DMS79 (cell line): ENCODE measurements at places on chromosomes 3 and 15.
A peak's percentile ranks its signal among the peaks of the same experiment; 100 is the strongest.

- DNase-seq, result no peak
Measured at GRCh38 chr3:152388631-152389030, 119.9 kb downstream of the MBNL1 start.

GRCh38 chr3:78729946-78730345 lies 1037.9 kb downstream of the ROBO1 start:
- no peak for DNase-seq

- DNase-seq, result peak; percentile 67
Measured at GRCh38 chr3:182989566-182989965, 9.2 kb upstream of the DCUN1D1 start.

- DNase-seq, result no peak
Measured at GRCh38 chr3:39148435-39149058, 4.8 kb downstream of the CSRNP1 start.

DNA sequence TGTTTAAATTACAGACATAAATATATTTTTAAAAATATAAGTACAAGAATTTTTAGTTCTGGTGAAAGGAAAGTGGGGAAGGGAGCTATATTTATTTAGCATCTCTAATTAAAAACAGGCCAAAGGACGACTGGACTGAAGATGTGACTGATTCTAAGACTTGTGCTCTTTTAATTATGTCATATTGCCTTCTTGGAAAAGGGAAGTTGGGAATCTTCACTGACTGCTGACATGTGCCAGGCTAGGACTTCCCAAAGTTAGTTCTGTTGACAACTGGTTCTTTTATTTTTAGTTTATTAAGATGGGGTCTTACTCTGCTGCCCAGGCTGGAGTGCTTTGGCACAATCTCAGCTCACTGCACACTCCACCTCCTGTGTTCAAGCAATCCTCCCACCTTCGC lies 13.5 kb downstream of the CNOT10 start:
- no peak for DNase-seq

DNA sequence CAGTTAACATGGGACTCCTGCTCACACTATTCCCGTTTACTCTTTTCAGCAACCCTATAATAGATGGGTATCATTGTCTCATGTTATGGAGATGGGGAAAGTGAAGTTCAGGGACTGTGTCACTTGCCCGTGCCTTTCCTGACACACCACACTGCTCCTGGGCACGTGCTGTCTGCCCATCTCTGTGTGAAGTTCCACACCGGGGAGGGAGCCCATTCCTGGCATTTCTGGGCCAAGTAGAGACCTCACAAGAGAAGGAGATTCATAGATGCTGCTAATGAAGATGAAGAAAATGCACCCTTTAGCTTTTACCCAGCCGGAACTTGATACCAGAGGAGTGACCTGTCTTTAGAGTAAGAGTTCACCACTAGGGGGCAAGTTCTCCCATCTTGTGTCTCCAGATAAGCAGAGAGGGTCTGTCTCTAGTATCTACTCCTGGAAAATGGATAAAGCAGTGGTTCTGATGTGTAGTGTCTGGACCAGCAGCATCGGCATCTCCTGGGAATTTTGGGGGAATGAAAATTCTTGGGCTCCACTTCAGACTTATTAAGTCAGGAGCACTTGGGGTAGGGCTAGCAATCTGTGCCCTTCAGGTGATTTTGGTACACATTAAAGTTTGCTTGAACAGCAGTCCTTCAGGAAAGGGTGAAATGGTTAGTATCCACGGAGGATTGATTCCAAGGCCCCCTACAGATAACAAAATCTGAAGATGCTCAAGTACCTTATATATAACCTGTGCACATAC lies 2.0 kb upstream of the TOPBP1 start:
- DNase-seq, result peak; percentile 42

GRCh38 chr3:49610666-49611280 lies 56.5 kb downstream of the BSN start:
- no peak for DNase-seq

- DNase-seq, result no peak
Measured at GRCh38 chr15:43723151-43723550, 23.1 kb upstream of the PDIA3 start.

DNA sequence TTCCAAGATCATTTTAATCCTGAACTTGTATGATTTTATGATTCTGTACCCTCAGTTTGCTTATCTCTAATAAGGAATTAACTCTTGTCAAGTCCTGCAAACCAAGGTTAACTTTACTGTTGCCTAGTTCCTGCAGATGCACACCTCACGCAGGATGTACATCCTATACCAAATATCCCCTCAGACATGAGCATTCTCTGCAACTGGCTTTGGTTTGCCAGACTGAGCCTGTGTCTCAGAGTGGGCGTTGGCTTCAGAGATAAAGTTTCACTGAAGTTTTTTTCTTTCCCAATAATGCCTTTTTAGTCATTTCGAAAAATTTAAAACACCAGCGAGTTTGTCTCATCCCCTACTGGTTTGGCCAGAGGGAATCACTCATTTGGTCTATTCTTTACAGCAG lies 173.9 kb downstream of the NR2F2 start:
- no peak for DNase-seq

DNA sequence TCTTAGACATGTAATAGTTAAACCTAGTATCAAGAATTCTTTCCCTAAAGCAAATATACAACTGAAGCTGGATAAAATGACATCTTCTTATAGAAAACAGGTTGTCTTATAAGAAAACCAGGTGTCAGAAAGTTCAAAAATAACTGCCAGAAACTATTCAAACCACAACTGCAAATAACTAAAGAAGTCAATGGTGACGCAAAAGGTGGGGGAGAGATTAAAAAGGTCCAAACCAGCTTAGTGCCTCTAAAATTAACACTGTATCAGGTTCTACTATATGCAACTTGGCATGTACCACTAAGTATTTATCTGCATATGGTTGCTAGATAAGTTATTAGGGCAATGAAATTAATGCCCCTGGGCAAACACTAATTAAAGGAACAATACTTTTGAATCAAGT lies 136.8 kb downstream of the TBL1XR1 start:
- no peak for DNase-seq

- DNase-seq, result no peak
Measured at GRCh38 chr3:98917608-98918007, 16.1 kb upstream of the DCBLD2 start.

DNA sequence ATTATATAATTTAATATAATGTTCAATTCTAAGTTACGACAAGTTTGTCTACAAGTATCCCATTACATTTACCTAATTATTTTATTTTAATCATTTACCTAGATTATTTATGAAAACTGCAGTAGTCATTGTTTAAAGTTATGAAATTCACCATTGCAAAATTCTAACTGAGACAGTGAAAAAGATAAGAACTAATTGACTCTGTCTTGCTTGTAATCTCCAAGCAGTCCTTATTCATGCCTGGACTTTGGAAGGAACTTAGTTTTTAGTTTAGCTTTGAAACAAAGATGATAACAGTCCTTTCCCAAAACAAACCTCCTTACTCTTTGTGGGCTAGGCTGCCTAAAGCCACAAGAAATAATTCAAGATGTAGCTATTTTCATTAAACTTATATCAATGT lies 165.0 kb downstream of the SUCNR1 start:
- no peak for DNase-seq

- peak; percentile 20 for DNase-seq
Measured at GRCh38 chr3:29426302-29427226, 145.7 kb downstream of the RBMS3 start.

- no peak for DNase-seq
Measured at GRCh38 chr15:58551084-58551763, 119.4 kb downstream of the LIPC start.

GRCh38 chr3:27043328-27043955 lies 325.7 kb downstream of the NEK10 start:
- no peak for DNase-seq

GRCh38 chr15:73389539-73389938 lies 20.8 kb upstream of the HCN4 start:
- no peak for DNase-seq

GRCh38 chr15:87219650-87220615 lies 1036.6 kb downstream of the NTRK3 start:
- no peak for DNase-seq

- DNase-seq, result no peak
Measured at GRCh38 chr3:127953091-127954035, 38.3 kb downstream of the KBTBD12 start.

DNA sequence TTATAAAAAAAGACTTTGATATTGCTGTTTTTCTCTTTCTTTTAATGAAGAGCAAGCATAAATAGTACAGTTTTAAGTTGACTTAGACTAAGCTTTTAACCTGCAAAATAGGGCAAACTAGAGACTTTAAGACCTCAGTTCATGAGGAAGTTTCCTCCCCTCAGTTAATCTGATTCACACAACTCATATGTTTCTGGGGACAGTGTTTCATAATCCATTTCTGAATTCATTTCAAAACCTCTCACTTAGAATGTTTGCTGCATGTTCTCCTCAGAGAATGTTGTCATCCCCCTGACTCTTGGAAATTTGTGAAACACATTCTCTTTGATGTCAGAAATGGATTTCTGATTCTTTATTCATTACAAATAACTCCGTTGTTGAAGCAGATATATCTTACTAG lies 79.3 kb upstream of the SKOR1 start:
- DNase-seq, result no peak

DNA sequence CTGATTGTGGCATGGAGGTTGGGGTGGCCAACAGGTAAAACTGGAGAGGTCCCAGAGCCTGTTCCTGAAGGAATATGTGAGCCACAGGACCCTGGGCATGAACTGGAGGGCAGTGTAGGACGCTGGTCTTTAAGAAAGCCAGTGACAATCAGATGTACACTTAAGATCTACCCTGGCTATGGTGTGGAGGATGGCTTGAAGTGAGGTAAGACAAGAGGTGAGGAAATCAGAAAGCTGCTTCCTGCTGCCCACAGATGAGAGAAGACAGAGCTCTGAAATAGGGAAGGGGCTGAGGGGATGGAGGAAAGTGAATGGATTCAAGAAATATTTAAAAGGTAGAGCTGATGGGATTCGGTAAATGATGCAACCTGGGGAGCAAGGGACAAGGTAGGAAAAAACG lies 22.7 kb upstream of the KLHL6 start:
- DNase-seq, result no peak

- no peak for DNase-seq
Measured at GRCh38 chr3:122013448-122013925, 8.6 kb downstream of the ILDR1 start.

DNA sequence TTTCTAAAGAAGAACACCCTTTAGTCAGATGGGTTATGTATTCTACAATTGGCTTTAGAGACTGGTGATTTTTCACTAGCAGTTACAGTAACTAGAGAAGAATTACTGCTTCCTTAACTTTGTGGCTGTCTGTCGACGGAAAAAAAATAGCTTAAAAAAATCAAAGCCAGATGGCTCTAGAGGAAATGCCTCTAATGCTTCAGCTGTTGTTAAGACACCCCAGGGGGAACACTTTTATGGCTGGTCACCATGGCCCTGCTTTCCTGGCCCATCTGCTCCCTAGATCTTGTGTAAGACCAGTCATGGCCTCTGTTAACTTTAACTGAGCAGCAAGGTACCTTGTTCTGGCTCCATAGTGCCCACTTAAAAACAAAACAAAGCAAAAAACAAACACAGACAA lies 198.6 kb upstream of the PLSCR5 start:
- DNase-seq, result no peak

DNA sequence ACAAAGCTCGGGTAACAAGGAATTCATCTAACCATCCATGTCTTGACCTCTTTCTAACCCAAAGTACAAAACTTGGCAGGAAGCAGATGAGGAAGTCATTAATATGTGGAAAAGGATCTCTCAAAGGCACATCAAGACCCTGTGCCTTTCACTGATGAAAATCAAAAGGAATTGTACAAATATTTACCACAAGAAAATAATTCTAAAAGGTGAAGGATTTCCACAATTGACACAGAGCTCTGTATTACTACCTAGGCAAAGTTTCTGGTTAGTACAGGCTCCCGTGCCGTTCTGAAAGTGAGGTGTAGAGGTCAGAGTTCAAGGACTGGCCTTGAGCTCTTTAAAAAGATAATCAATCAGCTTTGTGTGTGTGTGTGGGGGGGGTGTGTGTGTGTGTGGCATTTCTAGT lies 239.7 kb upstream of the ICE2 start:
- DNase-seq, result no peak

DNA sequence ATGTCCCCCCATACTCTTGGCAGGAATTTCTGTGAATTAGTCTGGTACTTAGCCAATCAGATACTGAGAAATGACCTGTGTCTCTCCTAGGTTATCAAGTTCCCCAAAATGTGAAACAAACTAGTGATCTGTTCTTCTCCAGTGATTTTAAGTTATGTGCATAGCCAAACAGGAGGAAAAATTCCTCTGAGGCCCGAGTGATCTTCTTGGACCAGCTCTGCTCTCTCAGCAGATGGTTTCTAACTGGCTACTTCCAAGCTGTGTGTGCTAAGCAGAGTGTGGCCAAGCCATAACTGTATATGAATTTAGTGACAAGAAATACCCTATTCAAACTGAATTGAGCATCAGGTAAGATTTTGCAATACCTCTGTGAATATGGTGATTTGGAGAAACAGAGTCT lies 89.5 kb downstream of the GREM1 start:
- DNase-seq, result no peak

- DNase-seq, result no peak
Measured at GRCh38 chr3:31971607-31972006, 9.5 kb downstream of the OSBPL10 start.

- no peak for DNase-seq
Measured at GRCh38 chr3:54531741-54532140, 396.1 kb downstream of the LRTM1 start.

DNA sequence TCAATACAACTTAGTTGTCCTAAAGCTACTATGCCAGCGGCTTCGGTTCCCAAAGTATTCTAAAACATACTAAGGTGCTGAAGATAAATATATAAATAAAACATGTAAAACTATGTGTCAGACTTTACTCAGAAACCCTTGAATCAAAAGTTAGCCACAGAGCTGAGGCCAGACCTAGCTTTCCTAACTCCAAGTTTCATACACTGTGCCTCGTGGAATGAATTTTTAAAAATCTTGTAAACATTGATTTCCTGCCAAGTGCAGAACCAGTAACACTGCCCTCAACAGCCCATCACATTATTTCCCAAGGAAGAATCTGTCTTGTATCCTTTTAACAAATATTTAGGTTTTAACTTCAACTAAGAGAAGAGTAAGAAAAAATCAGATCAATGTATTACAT lies 36.4 kb downstream of the TAMM41 start:
- DNase-seq, result no peak

GRCh38 chr3:98780343-98780742 lies 17.2 kb downstream of the ST3GAL6 start:
- no peak for DNase-seq

- DNase-seq, result no peak
Measured at GRCh38 chr3:190004656-190005055, 116.0 kb downstream of the P3H2 start.

GRCh38 chr15:73737535-73737934 lies 15.6 kb downstream of the INSYN1 start:
- no peak for DNase-seq

- DNase-seq, result no peak
Measured at GRCh38 chr3:48241796-48242455, 1.0 kb downstream of the ZNF589 start.

DNA sequence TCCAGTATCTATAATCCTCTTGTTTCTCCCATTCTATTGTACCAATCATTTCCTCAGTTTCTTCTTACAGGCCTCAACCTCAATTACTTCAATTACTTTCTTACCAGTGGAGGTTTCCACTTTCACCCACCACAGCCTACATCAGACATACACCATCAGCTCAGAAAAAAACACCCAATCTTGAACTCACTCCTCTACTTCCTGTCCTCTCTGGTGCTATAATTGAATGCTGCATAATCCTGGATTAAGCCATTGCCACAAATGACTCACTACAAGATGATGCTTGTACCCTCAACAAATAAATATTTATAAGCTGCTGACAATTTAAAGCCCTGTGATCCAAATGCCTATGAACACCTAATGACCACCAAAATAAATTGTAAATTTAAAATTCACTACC lies 18.5 kb downstream of the RYK start:
- no peak for DNase-seq

GRCh38 chr3:180383332-180384020 lies 218.5 kb upstream of the TTC14 start:
- DNase-seq, result no peak
